ENCODE measurements at places on chromosomes 11 and 22. TPM values are rescaled to one million over a fixed set of nuclear protein-coding genes. Genes with fewer than 3 reads are reported as not detected.

- no peak for ATAC-seq
Measured at GRCh38 chr22:27372969-27373670, 428.4 kb downstream of the MN1 start.

GRCh38 chr22:17201285-17201945, 17.8 kb downstream of the ADA2 start:
- no peak for ATAC-seq

GRCh38 chr11:12871241-12871640, 137.9 kb upstream of the RASSF10 start:
- ATAC-seq, result no peak

Gene NXPE2
- total RNA-seq, result not detected

Gene CCDC188
- total RNA-seq, result 0.77 TPM

DNA sequence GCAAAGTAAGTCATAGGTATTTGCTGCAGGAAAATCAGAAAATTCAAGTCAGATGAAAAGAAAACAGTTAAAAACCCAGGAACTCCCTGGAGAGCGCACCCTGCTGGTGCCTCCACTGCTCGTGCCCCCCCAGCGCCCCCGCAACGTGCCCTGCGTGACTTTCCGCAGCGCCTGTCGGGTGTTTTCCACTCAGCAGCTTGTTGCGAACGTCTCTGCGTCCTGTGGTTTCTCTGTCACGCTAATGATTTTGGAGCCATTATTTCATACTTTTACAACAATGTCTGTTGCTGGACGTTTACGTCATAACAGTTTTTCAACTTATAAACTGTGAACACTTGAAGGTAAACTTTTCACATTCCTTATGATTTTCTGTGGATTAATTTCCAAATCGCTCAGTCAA, 5.0 kb downstream of the CRELD2 start:
- ATAC-seq, result no peak

DNA sequence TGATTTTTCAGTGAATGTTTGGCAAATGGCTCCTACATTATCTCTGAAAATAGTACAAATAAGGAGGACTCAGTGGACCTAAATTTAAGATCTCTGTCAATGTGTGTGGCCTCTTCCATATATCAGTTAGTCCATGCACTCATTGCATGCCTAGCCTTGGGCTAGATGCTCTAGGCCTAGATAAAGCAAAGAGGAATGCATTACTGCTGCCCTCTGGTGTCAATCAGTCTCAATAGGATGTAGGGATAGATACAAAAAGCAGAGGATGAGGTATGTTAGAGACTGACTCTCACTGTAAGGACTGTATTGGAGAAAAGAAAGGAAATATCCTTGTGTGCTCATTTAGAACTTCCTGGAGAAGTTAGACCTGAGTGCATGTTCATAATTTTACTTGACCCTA, 42.0 kb downstream of the MS4A2 start:
- ATAC-seq, result peak; percentile 56

DNA sequence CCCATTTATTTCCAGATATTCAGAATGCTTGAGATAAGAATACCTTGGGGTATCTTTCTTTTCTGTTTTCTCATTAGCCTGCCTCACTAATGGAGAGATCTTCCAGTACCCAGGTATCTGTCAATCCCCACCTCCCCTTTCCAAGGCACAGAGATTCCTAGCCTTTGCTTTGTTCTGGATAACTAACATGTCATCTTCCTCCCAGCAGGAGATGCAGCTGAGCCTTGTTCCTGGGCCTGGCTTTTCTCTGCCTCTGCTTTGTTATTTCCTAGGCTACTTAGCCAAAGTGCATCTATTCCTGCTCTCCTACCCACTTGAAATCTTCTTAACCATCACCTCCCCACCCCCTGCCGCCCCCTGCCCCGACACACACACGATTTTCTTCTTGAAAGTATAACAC, 297.1 kb downstream of the NELL1 start:
- no peak for ATAC-seq

GRCh38 chr11:17400048-17400775, 11.8 kb upstream of the KCNJ11 start:
- no peak for ATAC-seq

Gene CAT
- total RNA-seq, result 25.6 TPM

Gene MLC1
- not detected for total RNA-seq

Gene UPK3A
- not detected for total RNA-seq

- no peak for ATAC-seq
Measured at GRCh38 chr11:93099806-93100205, 98.0 kb downstream of the SLC36A4 start.

- peak; percentile 18 for ATAC-seq
Measured at GRCh38 chr11:128421577-128422330, 165.6 kb downstream of the ETS1 start.

Gene OR8H1
- not detected for total RNA-seq

Gene SNX15
- total RNA-seq, result 14.4 TPM

Gene PDGFD
- total RNA-seq, result not detected

GRCh38 chr22:41919357-41920224, 4.7 kb upstream of the SHISA8 start:
- peak; percentile 70 for ATAC-seq

DNA sequence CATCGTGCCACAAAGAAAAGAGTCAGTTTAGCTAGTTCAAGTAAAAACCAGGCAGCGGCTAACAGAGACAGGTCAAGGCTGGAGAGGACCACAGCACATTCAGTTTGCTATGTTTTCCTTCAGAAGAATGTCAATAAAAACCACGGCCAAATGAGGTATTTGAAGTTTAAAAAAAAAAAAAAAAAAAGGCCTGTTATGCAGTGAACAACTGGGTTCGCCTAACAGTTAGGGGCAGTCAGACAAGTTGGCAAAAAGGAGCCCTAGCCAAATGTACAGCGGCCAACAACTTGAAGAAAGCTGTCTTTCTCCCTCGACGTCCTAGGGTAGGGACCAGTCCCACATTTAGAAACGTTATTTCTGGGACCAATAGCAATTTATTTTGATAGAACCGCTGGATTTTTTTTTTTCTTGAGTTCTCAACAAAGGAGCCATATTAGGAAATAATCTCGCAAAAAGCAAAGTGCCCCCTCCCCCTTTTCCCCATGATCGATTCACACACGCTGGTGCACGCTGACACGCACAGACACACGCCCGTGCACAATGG, 237.8 kb downstream of the TTC28 start:
- no peak for ATAC-seq

Gene CLCF1
- total RNA-seq, result 0.22 TPM

DNA sequence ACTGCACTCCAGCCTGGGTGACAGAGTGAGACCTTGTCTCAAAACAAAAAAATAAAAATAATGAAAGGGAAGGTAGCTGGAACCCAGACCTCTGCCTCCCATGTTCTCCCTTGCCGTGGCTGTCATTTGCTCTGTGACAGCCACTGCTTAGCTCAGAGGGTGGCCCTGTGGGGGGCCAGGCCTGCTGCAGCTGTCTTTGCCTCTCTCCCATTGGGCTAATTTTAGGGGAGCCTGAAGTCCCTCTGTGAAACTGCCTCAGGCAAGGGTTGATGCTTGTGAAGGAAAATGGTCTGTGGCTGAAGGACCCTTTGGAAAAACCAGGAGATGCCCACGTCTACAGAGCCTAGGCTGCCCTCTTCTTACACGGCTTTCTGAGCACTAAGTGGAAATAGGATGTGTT, 42.9 kb downstream of the C11orf91 start:
- ATAC-seq, result no peak

- no peak for ATAC-seq
Measured at GRCh38 chr22:27358096-27358870, 443.3 kb downstream of the MN1 start.

Gene VPS11
- 31.7 TPM for total RNA-seq

Gene C11orf52
- not detected for total RNA-seq

Measured in activated T-helper 17 cell treated with anti-CD3 and anti-CD28 coated beads, Interleukin-2, amount 50 U/mL, for 72 hours (primary cell).